HFFc6 (cell line): ENCODE measurements at places on chromosomes 11 and 22.

GRCh38 chr22:31177420-31178162, 17.6 kb downstream of the RNF185 start:
- peak; percentile 87 for DNase-seq

GRCh38 chr11:10418259-10418949, 36.7 kb upstream of the AMPD3 start:
- DNase-seq, result peak; percentile 13

GRCh38 chr11:133808393-133809140, 36.7 kb downstream of the SPATA19 start:
- DNase-seq, result no peak

DNA sequence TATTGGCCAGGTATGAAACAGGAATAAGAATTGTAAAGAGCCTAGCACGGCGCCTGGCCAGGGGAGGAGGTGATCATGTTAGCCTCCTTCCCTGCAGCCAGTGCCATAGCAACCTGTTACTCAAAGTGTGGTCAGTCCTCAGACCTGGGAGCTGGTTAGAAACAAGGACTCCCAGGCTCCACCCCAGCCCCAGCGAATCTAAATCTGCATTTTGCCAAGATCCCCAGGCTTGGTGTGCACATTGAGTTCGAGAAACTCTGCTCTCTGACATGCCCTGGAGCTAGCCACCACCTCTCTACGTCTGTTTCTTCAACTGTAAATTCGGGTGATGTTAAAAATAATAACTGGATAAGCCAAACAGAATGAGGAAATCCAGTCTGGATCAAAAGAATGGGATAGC, 56.1 kb upstream of the ALX4 start:
- no peak for DNase-seq

- no peak for DNase-seq
Observed at GRCh38 chr11:107183953-107184352, 165.7 kb upstream of the GUCY1A2 start.

DNA sequence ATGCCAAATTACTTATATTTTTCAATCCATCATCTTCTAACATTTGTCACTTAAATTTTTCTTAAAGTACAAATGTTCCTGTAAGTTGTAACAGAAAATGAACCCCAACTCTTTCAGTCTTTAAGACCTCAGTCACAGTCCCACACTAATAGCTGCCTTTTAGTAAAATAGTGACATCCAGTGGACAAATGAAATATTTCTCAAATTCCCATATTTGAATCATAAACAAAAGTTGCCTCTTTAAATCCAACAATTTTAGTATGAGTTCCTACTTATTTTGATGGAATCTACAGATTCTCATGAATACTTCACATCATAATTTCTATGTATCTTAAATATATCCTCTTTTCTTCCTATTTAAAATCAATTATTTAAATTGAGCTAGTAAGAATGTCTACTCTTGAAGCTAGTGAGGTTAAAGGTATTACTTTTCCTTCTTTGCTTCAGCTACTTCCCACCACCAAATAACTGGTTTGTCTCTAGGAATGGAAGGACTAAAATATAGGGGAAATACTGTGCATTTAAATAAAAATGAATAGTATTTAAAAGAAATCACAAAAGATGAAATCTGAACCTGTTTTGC, 9.2 kb downstream of the LIN7C start:
- DNase-seq, result peak; percentile 19

- DNase-seq, result no peak
Observed at GRCh38 chr11:95584589-95584988, 205.0 kb downstream of the FAM76B start.

DNA sequence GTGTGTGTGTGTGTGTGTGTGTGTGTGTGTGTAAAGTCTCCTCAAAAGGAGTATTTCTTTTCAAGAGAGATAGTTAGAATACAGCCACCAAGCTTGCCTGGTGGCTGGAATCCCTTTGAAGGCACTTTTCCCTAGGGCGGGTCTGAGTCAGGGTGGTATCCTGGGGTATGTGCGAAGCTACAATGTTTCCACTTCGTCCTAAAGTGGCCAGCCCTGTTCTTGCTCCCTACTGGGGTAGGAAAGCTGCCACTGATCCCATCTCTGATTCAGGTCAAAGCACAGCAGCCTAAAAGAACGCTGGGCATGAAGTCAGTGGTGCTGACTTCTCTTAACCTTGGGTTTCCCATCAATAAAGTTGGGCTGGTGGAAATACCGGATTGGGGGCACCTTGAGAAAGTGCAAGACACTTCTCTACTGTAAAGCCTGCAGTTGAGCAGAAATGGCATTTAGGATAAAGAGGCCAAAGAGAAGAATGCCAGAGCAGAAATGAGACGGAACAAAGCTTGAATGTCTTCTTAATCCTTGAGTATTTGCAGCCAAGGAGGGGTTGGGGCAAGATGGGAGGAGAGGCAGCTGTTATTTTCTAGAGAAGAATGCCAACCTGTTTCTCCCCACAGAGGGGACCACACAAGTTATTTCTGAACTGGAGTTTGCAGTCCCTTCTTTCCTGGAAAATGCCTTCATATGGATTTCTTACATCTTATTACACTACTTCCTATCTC, 35.3 kb downstream of the ZNRF3 start:
- DNase-seq, result no peak

- no peak for DNase-seq
Observed at GRCh38 chr22:42490243-42490832, 29.3 kb downstream of the RRP7A start.

DNA sequence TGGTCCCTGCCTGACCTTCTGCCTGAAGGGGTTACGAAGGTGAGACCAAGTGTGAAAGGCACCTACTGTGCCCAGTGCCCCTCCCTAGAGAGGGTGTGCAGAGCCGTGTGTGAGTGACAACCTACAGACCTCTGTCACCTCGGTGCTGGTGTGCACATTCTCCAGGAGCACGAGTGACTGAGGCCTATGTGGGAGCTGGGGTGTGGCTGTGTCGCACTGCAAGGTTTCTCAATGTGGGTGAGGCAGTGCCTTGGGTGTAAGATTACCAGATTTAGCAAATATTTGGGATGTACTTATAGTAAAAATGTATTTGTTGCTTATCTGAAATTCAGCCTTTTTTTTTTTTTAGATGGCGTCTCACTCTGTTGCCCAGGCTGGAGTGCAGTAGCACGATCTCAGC, 5.6 kb downstream of the STARD10 start:
- no peak for DNase-seq

- no peak for DNase-seq
Observed at GRCh38 chr11:4190098-4190497, 95.5 kb downstream of the RRM1 start.

GRCh38 chr11:1222491-1223345, at the start of gene MUC5B:
Gene MUC5B (plus strand): TSS chr11:1223066. CDS start chr11:1223124, 58 bp downstream.
- DNase-seq, result no peak

DNA sequence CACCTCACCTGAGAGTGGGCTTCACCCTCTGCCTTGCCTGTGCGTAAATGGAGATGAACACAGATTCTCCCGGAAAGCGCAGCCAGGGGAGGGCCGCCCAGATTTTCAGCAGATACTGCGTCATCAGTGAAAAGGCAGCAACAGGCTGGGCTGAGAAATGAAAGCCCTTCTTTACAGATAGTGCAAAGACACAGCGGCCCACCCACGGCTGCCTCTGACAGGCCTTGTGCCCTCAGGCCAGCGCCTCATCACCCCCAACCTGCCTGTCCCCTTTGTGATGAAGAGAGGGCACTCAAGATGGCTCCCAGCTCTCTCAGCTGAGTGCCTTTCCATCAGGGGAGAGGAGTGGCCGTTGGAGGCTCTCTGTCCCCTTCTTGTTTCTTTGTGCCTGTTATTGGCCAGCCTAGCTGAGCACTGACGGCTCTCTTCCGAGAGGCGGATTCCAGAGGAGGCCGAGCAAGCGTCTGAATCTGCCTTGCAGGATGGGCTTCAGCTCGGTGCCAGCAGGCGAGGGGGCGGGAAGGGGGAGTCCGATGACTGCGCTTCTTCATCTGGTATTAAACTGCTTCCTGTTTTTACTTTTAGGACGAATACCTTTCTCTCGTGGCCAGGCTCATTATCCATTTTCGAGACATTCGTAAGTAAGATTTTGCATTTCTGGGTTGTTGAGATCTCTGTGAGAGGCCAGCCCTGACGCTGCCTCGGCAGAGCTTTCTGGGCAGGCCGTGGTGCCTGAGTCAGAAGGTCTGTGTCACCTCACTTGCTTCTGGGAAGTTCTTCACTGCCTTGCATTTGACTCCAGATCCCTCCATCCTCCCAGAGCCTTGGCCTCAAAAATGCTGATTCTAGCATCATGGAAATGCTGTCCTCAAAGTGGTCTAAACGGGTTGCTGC, 43.7 kb downstream of the MED15 start:
- peak; percentile 78 for DNase-seq

DNA sequence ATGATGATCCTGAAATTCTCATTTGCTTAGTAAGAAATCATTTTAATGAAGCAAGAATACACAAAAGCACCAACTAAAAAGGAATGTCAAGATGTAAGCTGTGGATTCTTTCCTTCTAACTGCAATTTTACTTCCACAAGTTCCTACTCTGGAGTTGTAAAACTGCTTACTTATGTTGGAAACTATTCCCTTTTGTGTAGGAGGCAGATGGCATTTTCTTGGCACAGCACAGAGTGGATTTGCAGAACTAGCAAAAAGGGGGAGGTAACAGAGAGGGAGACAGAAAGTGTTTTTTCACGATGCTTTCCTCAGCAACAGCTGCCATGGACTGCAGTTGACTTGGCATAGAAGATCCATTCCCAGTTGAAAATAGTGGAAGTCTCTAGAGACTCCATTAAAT, 1112.0 kb upstream of the RAG2 start:
- peak; percentile 3 for DNase-seq

DNA sequence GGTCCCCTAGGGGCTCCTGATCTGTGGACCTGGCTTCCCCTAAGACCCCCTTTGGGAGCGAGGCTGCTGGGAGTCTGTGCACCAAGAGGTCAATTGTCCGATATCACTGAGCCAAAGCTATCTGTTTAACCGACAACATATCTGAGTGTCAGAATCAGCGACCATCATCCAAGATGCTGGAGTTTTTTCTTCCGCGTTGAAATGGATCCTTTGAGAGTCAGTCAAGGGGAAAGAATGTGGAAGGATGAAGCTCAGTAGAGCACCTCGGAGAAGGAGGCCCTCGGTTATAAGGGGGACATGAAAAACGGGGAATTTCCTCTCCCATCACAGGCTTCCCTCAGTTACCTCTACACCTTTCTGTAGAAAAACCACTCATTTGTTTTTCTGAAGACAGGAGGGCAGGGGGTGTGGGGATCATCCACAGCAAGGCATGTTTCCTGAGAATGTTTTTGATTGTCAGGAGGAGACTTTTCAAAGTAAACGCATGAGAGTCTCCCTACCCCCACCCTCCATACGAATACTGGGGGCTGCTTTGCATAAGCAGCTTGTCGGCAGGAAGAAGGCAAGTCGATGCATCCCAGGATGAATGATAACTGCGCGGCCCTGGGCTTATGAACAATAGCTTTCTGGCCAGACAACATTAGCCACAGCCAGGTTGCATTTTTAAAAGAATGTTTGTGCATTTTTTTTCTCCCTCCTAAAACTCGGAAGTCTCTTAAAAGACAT, 37.7 kb upstream of the CCND1 start:
- DNase-seq, result no peak

GRCh38 chr11:47329987-47330931, 22.2 kb downstream of the MYBPC3 start:
- DNase-seq, result peak; percentile 5

- DNase-seq, result no peak
Observed at GRCh38 chr11:89667001-89667400, 43.1 kb upstream of the TRIM77 start.

GRCh38 chr11:36048496-36049247, 104.8 kb downstream of the LDLRAD3 start:
- DNase-seq, result peak; percentile 11

GRCh38 chr11:36150986-36151385, 138.2 kb downstream of the COMMD9 start:
- DNase-seq, result no peak

DNA sequence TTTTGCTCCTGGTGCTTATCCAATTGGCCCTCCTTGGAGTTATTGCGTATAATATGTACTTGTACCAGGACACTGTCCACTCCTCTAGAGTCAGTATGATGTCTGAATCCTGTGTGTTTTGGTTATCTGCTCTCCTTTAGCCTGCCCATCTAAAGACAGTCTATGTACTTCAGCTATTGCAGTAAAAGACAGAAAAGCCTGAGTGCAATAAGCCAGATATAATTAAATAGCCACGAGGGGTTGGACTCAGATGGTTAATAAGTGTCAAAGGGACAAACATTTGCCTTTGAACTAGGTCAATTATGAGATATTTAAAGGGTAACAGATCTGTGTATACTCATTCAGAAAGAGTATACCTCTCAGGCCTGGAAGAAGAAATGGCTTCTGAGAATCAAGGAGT, 406.7 kb downstream of the LUZP2 start:
- DNase-seq, result no peak

GRCh38 chr22:20180245-20180630, 29.4 kb upstream of the CCDC188 start:
- DNase-seq, result no peak

DNA sequence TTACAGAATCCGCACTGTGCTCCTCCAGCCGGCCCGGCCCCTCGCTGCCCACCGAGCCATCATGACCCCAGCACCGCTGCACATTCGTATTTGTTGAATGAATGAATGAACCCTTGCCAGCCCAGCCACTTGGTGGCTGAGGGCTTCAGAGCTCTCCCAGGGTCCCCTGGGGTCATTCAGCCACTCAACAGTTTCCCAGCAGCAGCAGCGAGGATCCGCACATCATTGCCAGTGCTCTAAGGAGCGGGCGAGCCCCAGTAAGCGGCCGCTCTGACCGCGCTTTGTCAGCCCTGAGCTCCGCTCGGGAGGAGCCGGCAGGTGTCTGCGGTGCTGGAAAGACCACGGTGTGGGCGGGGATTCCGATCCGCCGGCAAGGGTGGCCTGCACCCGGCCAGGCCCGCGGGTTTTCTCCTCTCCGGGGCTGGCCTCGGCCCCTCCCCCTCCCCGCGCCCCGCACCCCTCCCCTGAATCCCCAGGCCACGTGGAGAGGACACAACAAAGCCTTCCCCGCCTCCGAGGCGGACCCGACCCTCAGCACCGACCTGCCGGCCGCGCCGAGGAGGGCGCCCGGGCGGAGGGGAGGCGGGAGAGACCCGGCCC, 563 bp downstream of the BID start:
- DNase-seq, result no peak

- DNase-seq, result no peak
Observed at GRCh38 chr22:42287174-42287890, 16.9 kb upstream of the TCF20 start.

- DNase-seq, result peak; percentile 10
Observed at GRCh38 chr11:27429761-27430393, 42.7 kb downstream of the LGR4 start.

- DNase-seq, result no peak
Observed at GRCh38 chr11:128949791-128950454, 7.3 kb upstream of the TP53AIP1 start.

DNA sequence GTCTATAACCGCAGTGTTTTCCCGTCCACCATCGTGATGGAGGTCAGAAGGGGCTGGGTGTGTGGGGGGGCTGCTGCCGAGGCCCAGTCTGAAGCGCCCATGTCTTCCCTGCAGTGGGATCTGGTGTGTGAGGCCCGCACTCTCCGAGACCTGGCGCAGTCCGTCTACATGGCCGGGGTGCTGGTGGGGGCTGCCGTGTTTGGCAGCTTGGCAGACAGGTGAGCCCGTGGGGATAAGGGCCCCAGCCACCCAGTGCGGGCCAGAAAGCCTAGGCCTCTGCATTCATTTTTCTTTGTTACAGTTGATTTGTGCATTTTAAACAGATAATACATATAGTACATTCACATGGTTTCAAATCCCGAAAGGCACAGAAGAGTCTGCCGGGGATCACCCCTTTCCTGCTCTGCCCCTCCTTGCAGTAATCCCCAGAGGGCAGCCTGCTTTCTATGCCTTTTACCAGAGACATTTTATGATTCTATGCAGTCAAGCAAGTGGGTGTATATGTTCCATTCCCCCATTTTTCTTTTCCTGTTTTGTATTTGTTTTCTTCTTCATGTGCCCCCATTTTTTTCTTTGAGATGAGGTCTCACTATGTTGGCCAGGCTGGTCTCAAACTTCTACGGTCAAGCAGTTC, 32.6 kb downstream of the CAPN1 start:
- no peak for DNase-seq
